ENCODE measurements at places on chromosomes 3 and 15.
A peak's percentile ranks its signal among the peaks of the same experiment; 100 is the strongest.

DNA sequence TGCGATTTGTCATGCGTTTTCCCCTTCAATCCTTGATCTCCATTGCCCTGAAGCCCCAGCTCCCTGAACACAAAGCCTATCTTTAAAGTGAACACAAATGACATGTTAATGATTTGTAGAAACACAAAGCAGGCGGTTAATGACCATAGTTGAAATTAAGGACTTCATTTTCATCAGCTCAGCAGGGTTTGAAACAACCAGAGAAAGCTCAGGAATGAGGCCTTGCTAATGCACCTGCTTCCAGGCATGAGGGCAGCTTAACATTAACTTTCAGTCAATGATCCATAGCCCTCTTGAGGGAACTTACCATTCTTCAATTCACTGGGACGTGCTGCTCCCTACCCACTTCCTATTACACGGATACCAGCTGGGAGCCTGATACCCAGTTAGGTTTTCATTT lies 427.2 kb upstream of the CBLB start:
- no peak for DNase-seq

- DNase-seq, result no peak
Measured at GRCh38 chr15:90082140-90082715, 20.0 kb downstream of the IDH2 start.

DNA sequence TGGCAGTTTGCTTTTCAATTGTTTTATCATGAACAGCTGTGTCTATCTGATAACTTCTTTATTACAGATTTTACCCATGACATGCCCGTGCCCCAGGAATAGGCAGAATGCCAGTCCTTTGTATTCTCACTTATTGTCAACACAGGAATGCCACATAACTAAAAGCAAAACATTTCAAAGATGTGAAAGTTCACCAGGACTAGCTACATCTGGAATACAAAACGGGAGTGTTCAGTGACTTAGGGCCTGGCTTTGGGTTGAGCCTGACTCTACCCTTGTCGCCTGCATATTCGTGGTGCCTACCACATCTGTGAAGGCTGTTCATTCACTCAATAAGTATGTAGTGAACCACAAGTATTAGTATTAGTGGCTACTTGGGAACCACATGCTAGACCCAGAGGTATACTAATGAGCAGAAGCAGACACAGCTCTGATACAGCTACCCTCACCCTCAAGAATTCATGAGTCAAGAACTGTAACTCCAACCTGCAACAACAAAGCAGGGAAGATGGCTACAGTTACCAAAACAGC lies 2.9 kb downstream of the TNFSF10 start:
- no peak for DNase-seq

DNA sequence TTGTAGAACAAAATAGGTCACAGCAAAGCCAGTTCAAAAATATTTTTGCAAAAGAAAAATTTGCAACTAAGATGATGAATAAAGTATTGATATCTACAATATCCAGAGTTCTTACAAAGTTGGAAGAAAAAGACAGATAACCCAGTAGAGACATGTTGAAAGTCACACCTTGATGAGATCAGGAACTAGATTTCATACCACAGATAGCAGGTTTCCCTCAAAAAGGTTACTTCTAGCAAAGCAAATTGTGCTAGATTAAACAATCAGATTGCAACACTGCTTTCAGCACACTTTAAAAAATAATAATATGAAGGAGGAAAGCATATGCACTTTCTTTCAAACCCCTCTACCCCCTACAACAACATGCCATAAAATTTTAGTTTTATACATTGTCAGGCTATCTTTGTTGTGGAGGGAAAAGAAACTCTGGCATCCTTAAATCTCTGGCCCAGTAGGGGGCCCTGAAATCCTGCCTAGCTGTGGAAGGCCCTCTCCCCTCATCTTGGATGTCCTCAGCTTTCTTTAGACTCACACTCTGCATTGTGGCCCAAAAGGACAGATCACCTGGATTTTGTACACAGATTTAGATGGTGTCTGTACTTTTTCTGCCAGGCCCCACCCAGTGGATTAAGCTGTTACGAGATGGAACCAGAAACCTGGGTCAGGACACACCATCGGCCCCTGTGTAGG lies 50.9 kb downstream of the CCR3 start:
- DNase-seq, result no peak

- DNase-seq, result no peak
Measured at GRCh38 chr15:90742087-90742486, 24.9 kb downstream of the BLM start.

DNA sequence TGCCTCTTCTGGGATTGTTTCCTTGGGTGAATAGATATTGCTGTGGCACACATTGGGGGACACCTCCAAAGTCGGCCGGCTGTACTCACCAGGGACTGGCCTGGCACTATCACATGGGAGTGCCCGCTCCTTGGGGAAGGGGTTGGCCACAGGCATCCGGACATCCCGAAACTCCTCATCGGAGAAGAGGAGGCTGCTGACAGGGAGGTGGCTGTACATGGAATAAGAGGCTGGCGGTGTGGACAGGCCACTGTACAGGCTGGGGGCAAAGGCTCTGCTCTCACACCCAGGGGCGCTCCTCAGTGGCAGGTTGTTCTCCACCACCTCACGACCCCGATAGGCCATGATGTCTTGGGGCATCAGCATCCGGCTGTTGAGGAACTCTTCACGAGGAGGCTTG lies 15.7 kb downstream of the BCL6 start:
- DNase-seq, result no peak

- DNase-seq, result no peak
Measured at GRCh38 chr15:85403745-85404144, 23.3 kb downstream of the AKAP13 start.

GRCh38 chr15:70347321-70348225 lies 249.9 kb upstream of the TLE3 start:
- DNase-seq, result no peak

DNA sequence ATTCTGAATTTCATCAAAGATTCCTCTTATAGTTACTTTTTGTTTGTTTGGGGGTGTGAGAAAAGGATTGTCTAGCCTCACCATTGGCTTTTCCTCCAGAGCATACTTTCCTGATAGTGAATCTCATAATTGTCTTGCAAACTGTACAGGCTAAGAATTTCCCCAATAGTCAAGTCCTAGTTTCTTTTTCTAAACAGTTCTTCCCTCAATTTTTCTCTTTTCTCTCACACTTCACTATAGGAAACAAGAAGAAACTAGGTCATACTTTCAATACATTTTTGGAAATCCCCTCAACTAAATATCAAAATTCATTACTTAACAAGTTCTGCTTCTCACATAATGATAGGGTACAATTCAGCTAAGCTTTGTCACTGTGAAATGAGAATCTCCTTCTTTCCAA lies 241.9 kb downstream of the IL20RB start:
- no peak for DNase-seq

GRCh38 chr3:114005481-114005880 lies 50.8 kb downstream of the CCDC191 start:
- DNase-seq, result no peak

GRCh38 chr3:25235466-25235865 lies 192.6 kb upstream of the RARB start:
- DNase-seq, result no peak

DNA sequence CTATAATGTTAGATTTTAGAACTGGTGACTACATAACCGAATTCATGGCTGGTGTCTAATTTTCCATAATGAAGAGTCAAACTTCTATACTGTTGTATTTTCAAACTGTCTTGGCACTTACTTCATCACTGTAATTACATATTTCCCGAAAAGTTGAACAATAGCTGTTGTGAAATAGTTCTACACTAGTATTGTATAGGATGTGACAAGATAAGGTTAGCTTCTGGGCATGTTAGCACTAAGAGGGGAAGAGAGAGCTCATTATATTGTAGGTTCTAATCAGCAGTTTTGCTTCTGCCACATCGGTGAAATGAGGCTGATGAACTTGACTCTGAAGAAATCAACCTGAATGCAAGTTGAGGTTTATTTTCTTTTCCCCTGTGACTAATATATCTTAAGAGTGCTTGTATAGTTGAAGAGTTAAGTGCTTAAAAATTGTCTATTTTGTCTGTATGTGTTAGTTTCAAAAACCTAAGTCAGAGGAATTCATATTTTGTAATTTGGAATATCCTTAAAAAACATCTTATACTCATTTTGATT lies 8.9 kb downstream of the GYG1 start:
- DNase-seq, result no peak

- DNase-seq, result no peak
Measured at GRCh38 chr15:76160426-76161152, 100.8 kb downstream of the TMEM266 start.

DNA sequence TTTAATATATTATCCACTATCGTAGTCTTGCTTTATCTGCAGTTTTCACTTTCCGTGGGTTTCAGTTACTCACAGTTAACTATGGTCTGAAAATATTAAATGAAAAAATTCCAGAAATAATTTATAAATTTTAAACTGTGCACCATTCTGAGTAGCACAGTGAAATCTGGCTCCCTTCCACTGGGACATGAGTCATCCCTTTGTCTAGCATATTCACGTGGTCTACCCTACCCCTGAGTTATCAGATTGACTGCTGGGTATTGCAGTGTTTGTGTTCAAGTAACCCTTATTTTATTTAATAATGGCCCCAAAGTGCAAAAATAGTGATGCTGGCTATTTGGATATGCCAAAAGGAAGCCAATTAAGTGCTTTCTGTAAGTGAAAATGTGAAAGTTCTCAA lies 539.5 kb upstream of the AGTR1 start:
- DNase-seq, result no peak

- DNase-seq, result no peak
Measured at GRCh38 chr3:23633261-23633960, 172.3 kb upstream of the UBE2E1 start.

GRCh38 chr3:4398941-4399245 lies 68.2 kb downstream of the SUMF1 start:
- DNase-seq, result no peak

- no peak for DNase-seq
Measured at GRCh38 chr3:31709005-31709404, 176.3 kb downstream of the STT3B start.

DNA sequence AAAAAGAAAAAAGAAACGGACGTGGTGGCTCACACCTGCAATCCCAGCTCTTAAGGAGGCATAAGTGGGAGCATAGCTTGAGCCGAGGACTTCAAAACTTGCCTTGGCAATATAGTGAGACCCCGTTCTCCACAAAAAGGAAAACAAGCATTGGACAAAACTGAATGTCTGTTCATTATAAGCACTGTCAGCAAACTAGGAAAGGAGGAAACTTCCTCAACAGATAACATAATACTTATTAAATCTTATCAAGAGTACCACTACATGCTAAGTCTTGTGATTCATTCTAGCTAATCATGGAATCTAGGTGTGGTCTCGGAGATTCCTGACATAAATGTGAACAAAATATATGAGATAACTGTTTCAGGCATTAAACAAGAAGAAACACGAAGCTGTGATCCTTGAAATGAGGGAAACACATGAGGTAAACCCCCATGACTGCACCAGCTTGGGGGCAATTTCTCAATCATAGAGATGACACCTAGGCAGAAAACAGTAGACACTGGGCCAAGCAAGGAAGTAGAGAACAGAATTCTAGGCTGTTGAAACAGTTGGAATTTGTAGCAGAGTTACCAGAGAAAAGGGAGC lies 33.3 kb downstream of the TRPM7 start:
- DNase-seq, result no peak

DNA sequence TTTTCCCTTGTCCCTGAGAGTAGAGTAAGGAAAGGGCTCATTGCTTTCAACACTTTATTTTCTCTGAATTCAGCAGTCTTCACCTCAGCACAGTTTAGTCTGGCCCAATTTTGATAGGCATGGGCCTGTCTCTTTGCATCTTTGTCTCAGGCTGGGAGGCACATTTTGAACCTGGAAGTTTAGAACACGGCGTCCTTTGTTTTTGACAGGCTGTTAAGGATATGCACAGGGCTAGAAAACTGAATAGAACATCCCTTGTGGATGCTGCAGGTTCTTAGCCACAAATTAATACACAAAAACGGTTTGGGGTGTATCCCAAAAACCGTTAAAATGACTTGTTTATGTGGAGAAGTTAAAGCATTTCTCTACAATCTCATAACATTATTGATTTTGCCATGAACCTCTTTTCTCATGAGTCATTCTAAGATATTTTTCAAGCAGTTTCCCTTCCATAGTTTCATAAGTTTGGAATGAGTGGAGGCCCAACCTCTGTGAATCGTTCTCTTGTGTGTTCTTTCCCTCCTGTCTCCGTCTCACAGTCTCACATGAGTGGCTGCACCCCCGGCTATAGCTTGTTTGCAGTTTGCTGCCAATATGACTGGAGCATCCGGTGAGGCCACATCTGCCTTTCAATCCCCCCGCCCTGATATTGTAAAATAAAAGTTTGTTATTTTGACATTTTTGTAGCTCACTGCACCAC lies 192.9 kb upstream of the EIF1B start:
- no peak for DNase-seq

- no peak for DNase-seq
Measured at GRCh38 chr15:76866716-76867321, 38.3 kb downstream of the SCAPER start.

DNA sequence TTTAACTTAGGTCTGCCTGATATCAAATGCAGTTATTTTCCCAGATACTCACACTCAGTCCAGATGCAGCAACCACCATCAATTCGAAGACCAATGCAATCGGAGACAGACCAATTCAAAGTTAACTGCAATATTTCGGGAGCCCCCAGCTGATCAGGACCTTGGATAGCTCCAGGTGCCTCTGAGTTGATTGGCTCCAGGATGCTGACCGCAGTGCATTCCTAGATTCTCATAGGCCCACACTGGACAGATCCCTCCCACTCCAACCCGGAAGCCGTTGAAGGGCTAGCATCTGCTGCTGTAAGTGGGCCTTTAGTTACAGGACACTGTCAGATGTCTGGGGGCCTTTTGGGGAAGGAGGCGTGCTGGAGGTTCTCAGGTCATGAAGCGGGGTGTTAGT lies 89.5 kb upstream of the ATP2B2 start:
- peak; percentile 6 for DNase-seq

GRCh38 chr3:148070041-148070440 lies 627.7 kb upstream of the AGTR1 start:
- DNase-seq, result no peak

Data from stimulated activated CD4-positive, alpha-beta T cell treated with anti-CD3 and anti-CD28 coated beads, Interleukin-1b, Interleukin-23, amount 100 ng/mL, for 1 hour (primary cell).